Activated CD8-positive, alpha-beta memory T cell treated with anti-CD3 and anti-CD28 coated beads for 1 hour (primary cell): ENCODE measurements at places on chromosomes 4 and X.

DNA sequence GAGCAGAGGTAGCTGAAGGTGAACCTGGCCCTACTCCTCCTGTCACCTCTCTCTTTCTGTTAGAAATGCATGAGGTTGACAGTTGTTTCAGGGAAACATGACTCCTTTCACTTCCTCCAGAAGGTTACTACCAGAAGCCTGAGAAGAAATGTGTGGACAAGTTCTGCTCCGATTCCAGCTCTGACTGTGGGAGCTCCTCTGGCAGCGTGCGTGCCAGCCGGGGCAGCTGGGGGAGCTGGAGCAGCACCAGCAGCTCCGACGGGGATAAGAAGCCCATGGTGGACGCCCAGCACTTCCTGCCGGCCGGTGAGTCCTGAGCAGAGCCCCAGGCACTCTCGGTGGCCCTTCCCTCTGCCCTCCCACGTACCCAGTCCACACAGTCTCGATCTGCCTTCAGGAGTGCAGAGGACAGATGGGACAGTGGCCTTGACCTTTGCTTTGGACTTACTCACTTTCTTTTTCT lies 61.3 kb upstream of the TLR2 start:
- DNase-seq = no peak

DNA sequence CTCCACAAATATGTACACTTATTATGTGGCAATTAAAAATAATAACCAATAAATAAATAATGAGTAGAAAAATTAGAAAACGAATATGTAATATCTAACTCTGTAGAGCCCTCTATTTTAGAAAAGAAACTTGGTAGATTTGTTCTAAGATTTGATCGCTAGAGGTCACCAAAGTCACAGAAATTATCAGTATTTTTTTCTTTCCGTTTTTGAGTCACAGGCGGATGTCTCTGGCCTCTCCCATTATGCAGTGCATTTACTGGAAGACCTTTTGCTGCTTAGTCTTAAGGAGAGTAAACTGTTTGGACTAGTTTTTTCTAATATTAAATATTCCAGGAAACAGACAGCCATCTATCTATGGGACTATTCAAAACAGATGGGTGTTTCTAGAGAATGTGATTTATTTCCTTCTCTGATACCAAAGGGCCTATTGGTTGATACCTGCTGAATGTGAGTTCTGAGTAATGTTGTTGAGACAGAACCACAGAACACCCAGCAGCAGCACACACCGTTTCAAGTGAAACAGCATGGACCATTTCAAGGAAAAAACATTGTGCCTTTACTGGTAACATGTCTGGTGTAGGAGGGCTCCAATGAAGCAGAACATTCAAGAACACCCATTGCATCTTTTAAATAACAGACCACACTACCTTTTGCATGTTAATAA lies 34.0 kb upstream of the GYPA start:
- DNase-seq = no peak

- DNase-seq = no peak
Measured at GRCh38 chr4:147599769-147600168, 17.4 kb upstream of the TMEM184C start.

DNA sequence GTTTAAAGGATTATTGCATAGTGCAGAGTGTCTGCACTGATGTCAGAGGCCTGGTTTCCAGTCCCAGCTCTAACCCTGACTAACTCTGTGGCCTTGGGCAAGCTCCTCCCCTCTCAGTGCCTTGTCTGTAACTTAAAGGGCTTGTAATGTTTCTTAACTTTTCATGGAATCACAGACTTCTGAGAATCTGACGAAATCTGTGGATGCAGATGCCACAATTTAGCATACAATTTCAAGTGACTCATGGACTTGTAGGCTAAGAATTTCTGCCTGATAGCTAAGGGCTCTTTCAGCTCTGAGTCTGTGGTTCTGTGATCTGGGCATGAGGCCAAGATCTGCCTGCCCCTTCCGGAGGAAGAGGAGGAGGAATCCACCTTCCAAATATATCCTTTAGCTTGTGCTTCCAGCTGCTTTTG lies 236.9 kb downstream of the AR start:
- no peak for DNase-seq

- DNase-seq = no peak
Measured at GRCh38 chr4:177227636-177228035, 82.0 kb upstream of the NEIL3 start.

DNA sequence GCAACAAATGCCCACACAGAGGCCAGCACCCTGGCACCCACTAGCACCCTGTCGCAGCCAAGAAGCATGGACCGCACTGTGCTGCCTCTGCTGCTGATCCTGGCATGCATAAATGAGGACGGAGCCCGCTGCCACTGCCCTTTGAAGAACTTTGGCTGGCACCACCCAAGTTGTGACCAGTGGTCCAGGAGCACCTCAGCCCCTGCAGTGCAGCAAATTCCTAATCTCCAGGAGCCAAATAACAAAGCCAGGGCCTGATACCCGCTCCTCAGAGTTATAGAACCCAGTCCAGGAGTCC lies 807.2 kb downstream of the GLUD2 start:
- no peak for DNase-seq

GRCh38 chr4:74362347-74362746 lies 2.6 kb upstream of the EREG start:
- no peak for DNase-seq

DNA sequence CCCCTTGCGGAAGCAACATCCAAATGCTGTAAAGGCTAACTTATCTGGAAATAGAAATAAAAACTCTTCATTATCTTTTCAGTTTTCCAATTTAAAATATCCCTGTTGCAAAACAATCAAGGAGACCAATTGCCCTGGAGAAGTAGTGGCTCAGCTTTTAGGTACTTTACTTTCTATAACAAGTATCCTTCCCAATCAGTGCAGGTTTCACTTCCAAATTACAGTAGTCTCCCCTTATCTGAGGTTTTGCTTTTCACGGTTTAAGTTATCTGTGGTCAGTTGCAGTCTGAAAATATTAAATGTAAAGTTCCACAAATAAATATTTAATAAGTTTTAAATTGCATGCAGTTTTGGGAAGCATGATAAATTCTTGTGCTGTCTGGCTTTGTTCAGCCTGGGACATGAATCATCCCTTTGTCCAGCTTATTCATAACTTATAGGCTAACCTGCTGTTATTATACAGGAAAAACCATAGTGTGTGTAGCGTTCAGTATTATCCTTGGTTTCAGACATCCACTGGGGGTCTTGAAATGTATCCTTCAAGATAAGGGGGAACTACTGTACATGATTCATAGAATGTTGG lies 973.1 kb upstream of the GRID2 start:
- DNase-seq = no peak
